ENCODE measurements at places on chromosomes 3 and 15. TPM values are rescaled to one million over a fixed set of nuclear protein-coding genes. Genes with fewer than 3 reads are reported as not detected.

Gene ITGA11
- total RNA-seq, result 0.28 TPM

Gene CPNE9
- 0.13 TPM for total RNA-seq

Gene RBP2
- not detected for total RNA-seq

Gene EPHA3
- total RNA-seq, result 0.05 TPM

Gene PLCB2
- 1.7 TPM for total RNA-seq

Gene EPHB3
- total RNA-seq, result 6.0 TPM

Gene GOLGA8Q
- total RNA-seq, result 1.1 TPM

Gene CPN2
- total RNA-seq, result 0.08 TPM

Gene ARL6
- 8.8 TPM for total RNA-seq

Gene TMEM158
- total RNA-seq, result 7.3 TPM

Gene CPLX3
- not detected for total RNA-seq

Gene XCR1
- not detected for total RNA-seq

Gene SAXO2
- 1.1 TPM for total RNA-seq

Gene DCLK3
- total RNA-seq, result not detected

Gene GPR62
- not detected for total RNA-seq

Gene TRH
- not detected for total RNA-seq

Gene FEZF2
- not detected for total RNA-seq

Gene SLC51A
- total RNA-seq, result not detected

Gene ENTPD3
- not detected for total RNA-seq

Gene SYNPR
- total RNA-seq, result not detected

Gene MOBP
- total RNA-seq, result not detected

Gene MYD88
- 32.7 TPM for total RNA-seq

Gene TMEM212
- not detected for total RNA-seq

Gene GOLGA6D
- not detected for total RNA-seq

Gene C3orf62
- total RNA-seq, result 2.3 TPM

Gene NXPE3
- 30.4 TPM for total RNA-seq

Gene CSPG5
- 3.2 TPM for total RNA-seq

Gene CCNB2
- 67.6 TPM for total RNA-seq

Gene C2CD4A
- 0.15 TPM for total RNA-seq

Gene EFCC1
- 0.15 TPM for total RNA-seq

Gene PARP15
- 0.21 TPM for total RNA-seq

Gene CD200R1
- 0.05 TPM for total RNA-seq

Gene RAB6B
- total RNA-seq, result 49.2 TPM
